Effector memory CD8-positive, alpha-beta T cell (primary cell): ENCODE measurements at places on chromosomes 16 and 17.
A peak's percentile ranks its signal among the peaks of the same experiment; 100 is the strongest.

DNA sequence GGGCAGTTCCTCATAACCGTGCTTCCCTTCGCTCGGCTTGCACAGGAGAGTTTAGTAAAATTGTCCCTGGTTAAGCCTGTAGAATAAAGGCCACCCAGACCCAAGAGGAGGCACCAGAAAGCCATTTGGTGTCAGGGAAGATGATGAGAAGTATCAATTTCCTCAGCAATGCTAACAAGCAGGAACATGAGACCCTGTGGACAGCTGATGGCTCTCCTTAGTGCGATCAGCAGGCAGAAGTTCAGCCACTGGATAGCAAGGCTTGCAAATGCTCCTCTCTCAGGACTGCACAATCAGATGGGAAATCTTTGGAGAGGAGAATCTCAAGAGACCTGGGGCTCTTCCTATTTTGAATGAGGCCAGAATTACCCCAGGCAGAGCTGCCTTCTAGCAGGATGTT lies 261.1 kb upstream of the DYNLRB2 start:
- DNase-seq = no peak

DNA sequence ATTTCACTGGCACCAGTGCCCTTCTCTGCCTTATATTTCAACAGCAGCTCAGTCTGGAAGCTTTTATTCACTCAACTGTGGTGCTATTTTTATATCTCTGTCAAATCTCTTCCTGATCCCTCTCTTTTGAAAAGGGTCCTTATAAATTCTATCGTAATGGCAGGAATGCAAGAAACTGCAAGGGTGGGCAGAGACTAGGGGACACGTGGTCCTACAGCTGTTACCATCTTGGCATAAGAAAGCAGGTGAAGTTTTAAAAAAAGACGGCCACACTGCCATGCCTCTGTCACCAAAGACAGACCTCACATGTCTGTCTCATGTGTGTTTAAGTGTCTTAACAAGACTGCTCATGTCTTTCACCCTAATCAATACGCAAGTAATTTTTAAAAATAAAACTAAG lies 368.4 kb upstream of the CDH11 start:
- DNase-seq = no peak

DNA sequence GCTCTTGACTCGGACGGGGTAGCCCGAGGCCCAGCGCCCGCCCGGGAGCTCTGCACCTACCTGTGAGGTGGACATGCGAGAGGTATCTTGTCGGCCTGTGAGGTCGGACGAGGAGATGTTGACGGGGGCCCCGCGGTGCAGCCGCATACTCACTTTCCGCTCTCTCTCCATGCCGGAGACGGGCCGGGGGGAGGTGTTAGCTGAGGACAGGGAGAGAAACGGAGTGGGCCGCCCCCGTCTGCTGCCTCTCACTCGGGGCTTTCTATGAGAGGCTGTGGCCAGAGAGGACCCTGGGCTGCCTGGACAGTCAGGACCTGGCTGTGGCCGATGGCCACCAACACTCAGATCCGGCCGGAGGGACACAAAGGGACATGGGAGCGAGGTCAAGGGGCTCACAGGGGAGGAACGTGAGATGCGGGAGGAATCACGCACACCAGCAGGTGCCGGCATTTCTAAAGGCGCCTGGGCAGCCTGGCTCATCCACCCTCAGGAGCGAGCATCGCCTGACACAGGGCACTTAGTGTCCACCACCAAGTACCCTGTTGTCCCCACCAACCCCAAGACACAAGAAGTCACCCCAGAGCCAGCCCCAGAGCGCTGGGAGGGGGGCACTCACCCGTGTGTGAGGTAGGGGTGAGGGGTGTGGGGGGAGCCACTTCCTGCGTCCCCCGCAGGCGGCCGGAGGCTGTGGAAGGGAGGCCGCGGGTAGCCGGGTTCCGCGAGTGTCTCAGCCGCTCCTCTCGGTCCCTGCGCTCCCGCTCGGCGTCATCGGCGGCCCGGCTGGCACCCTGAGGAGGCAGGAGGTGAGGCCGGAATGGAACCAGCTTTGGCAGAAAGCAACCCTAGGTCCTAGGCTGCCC lies 20.2 kb downstream of the SLC16A3 start:
- DNase-seq = no peak

GRCh38 chr16:11232852-11233726 lies 22.9 kb downstream of the SOCS1 start:
- DNase-seq = peak; percentile 76

- DNase-seq = peak; percentile 54
Measured at GRCh38 chr16:27154705-27155521, 48.4 kb upstream of the KDM8 start.

- DNase-seq = no peak
Measured at GRCh38 chr16:55661941-55662643, 6.3 kb downstream of the SLC6A2 start.

GRCh38 chr16:48498769-48499631 lies 111.0 kb downstream of the N4BP1 start:
- no peak for DNase-seq

DNA sequence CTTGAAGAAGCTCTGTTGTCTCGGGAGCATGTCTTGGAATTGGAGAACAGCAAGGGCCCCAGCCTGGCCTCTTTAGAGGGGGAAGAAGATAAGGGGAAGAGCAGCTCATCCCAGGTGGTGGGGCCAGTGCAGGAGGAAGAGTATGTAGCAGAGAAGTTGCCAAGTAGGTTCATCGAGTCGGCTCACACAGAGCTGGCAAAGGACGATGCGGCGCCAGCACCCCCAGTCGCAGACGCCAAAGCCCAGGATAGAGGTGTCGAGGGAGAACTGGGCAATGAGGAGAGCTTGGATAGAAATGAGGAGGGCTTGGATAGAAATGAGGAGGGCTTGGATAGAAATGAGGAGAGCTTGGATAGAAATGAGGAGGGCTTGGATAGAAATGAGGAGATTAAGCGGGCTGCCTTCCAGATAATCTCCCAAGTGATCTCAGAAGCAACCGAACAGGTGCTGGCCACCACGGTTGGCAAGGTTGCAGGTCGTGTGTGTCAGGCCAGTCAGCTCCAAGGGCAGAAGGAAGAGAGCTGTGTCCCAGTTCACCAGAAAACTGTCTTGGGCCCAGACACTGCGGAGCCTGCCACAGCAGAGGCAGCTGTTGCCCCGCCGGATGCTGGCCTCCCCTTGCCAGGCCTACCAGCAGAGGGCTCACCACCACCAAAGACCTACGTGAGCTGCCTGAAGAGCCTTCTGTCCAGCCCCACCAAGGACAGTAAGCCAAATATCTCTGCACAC lies 21.2 kb downstream of the AKAP1 start:
- no peak for DNase-seq

GRCh38 chr17:57004944-57005579 lies 27.1 kb downstream of the SCPEP1 start:
- DNase-seq = no peak

- no peak for DNase-seq
Measured at GRCh38 chr16:81700071-81700779, 78.9 kb upstream of the PLCG2 start.

DNA sequence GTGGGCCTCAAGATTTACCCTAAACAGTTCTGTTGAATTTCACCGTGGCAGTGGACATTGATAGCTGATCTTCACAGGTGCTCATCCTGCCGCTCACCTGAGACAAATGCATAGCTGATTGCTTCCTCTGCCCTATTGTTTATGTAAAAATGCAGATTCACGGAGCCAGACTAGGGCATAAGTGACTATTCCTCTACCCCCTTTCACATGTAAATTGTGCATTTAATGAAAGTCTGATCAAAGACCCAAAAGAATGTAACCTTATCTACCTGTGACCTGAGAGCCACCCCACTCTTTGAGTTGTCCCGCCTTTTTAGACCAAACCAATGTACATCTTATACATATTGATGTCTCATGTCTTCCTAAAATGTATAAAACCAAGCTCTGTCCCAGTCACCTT lies 312.4 kb upstream of the CDH5 start:
- no peak for DNase-seq

GRCh38 chr17:79843816-79844800 lies 4.9 kb upstream of the CBX4 start:
- DNase-seq = no peak

DNA sequence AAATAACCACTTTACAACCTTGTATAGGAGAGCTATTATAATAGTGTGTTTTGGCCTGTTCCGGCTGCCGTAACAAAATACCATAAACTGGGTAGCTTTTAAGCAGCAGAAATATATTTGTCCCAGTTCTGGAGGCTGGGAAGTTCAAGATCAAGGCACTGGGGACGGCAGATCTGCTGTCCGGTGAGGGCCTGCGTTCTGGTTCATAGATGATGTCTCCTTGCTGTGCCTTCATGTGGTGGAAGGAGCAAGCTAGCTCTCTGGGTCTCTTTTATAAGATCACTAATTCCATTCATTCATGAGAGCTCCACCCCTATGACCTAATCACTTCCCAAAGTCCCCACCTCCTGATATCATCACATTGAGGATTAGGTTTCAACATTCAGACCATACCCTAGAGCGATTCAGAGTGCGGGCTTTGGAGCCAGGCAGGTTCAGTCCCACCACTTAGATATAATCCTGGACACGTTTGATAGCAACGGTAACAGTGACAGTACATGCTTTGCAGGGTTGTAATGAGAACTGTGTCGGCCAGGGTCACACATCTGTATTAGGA lies 76.2 kb upstream of the ZFHX3 start:
- DNase-seq = no peak
